Dorsolateral prefrontal cortex (tissue), 122 donors: ENCODE measurements at places on chromosomes 12 and 14.

DNA sequence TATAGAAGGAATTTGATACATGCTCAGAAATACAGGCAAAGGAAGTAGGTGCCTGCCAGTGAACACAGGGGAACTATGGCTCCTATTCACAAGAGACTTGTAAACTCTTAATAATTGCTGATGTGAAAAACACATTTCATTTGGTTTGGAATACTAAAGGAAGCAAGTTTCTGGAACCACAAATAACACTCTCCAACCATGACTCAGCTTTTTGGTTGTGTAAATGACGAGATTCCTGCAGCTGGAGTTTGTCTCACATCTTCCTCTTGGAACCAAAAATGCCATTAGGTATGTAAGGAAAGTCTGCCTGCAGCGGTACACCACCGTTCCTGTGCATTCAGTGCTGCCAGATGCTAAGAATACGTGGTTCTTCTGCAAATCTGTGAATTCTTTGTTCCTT is 4.5 kb upstream of the OR11H6 start:
- DNase-seq = no peak

DNA sequence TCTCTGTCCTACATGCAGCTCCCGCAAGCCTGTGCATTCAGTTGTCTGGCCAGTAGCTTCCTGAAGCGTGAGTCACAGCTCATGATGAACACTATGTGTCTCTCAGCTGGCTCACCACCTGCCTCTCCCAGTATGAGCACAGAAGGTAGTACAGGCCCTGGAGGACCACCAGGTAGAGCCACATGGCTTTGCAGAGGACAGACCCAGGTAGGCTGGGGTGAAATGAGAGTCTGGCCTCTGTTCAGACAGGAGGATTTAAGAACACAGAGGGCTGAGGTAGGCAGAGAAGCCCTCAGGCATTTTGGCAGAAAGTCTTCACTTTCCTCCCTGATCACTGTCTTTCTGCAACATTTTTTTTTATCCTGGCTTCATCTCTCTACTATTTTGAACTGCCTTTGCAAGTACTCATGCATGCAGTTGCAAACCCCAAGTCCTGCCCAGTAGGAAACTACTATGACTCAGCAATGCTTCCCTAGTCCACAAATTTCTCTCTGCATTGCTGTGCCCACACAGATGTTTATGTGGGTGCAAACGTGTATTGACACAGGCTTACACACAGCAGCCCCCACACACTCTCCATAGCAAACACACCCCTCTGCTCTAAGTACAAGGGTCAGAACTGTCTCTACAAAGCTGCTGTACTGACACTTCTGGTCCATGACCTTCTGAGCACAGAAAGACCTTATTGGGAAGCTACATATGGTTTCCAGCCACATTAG is 7.2 kb upstream of the SDR9C7 start:
- no peak for DNase-seq

DNA sequence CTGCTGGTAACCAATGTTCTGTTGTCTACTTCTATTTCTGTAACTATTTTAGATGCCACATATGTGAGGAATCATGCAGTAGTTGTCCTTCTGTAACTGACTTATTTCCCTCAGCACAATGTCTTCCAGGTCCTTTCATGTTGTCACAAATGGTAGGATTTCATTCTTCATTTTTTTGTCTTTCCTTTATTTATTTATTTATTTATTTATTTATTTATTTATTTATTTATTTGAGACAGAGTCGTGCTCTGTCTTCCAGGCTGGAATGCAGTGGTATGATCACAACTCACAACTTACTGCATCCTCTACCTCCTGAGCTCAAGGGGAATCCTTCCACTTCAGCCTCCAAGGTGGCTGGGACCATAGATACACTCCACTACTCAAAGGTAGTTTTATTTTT is 288.2 kb downstream of the PPFIA2 start:
- DNase-seq = no peak

- DNase-seq = no peak
Observed at GRCh38 chr12:93547778-93548177, 24.7 kb upstream of the SOCS2 start.

DNA sequence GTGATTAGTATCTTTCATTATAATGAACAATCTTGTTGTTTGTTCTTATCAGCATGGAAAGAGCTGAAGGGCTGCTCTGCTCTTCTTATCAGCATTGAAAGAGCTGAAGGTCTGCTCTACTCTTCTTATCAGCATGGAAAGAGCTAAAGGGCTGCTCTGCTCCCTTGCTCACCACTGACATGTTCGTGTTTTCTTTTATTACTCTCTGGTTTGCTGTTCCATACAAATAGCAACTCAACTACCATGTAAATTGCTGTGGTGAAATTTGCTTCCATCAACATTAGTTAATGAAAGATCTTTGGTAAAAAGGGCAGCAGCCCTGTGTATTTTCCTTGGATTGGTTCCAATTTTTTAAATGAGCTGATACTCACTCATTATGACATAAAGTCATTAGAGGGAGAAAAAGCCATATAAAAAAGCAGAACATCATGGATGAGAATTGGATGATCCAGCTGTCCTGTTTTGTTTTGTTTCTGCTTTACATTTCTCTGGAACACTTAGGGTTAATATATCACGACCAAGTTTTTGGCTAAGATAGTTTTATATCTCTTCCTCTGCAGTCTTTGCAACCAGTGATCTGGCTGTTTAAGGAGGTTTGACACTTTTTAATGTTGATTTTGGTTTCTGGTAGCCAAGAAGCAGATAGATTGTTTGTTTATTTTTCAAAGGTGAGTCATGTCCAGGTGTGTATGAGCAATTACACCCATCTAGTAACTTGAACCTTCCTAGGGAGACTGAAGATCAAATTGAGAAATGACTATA is 356.6 kb downstream of the CEP128 start:
- DNase-seq = no peak
